Activated CD8-positive, alpha-beta T cell treated with anti-CD3 and anti-CD28 coated beads for 36 hours (primary cell): ENCODE measurements at places on chromosomes 16 and 17. TPM values are rescaled to one million over a fixed set of nuclear protein-coding genes. Genes with fewer than 3 reads are reported as not detected.

The CDH5 gene
- not detected for total RNA-seq

The NECAB2 gene
- total RNA-seq, result not detected

The PIK3R5 gene
- 46.7 TPM for total RNA-seq

DNA sequence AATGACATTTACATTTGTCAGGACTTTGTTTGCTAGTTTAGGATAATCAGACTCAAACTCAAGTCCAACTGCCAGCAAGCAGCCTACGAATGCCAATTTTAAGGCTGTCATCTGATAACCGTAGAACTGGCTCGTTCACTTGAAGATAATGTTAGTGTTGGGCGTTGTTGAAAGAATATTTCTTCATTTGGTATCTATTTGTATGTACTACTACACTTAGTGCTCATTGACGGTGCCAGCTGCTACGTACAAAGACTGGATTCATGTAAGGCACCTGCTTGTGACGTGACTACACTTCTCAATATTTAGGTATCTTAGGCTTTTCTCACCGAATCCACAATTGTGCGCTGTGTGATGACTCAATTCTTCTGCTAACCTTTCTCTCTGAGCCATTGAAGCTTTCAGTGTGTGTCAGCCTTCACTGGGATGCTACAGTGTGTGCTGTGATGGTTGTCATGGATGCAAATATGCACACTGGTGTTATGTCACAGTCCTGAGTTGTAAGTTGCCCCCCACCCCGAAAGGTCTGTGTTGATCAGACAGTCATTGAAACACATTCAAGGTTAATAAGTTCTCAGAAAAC is 5.7 kb downstream of the ATP2C2 start:
- H3K4me3 ChIP-seq, result no peak overlapping the region
- peaks cover 28% of the 10 kb centered on the region for H3K27me3 ChIP-seq
- no peaks in the 10 kb centered on the region for H3K4me1 ChIP-seq

DNA sequence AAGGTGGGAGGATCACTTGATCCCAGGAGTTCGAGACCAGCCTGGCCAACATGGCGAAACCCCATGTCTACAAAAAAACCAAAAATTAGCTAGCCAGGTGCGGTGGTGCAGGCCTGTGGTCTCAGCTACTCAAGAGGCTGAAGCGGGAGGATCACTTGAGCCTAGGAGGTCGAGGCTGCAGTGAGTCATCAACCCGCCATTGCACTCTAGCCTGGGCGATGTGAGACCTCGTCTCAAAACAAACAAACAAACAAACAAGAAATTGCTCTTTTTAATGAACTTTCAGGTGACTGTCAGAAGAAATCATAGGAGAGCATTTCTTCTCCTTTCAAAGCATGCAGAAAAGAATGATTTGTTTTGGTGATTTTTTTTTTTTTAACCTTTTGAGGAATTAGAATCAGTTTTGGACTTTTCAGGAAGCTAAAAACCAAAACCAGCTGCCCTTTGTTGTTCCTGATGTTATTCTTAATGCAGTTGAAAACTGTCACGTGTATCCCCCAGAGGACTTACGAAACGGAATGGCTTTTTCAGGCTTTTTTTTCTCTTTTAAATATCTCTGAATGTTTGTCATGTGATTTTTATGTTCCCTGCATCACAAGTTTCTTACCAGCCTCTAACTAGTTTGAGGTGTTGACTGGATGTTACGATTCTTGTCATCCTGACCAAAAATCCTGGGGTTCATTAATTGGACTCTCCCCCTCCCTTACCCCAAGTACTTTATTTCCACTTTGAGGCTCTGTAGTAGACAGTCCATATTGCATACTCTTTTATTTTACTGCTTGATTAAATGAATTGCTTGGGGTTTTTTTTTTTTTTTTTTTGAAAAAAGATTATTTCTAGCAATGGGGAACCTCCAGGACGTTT is 34.1 kb downstream of the SNX29 start:
- H3K27ac ChIP-seq, result peak overlapping the region; percentile 25
- DNase-seq, result no peak
- no peaks in the 10 kb centered on the region for H3K36me3 ChIP-seq

- no peak overlapping the region for H3K4me3 ChIP-seq
- no peak for DNase-seq
- no peak overlapping the region for H3K27ac ChIP-seq
- H3K4me1 ChIP-seq, result no peaks in the 10 kb centered on the region
- H3K36me3 ChIP-seq, result no peaks in the 10 kb centered on the region
- no peaks in the 10 kb centered on the region for H3K27me3 ChIP-seq
Measured at GRCh38 chr17:798246-798645, 16.1 kb downstream of the MRM3 start.

DNA sequence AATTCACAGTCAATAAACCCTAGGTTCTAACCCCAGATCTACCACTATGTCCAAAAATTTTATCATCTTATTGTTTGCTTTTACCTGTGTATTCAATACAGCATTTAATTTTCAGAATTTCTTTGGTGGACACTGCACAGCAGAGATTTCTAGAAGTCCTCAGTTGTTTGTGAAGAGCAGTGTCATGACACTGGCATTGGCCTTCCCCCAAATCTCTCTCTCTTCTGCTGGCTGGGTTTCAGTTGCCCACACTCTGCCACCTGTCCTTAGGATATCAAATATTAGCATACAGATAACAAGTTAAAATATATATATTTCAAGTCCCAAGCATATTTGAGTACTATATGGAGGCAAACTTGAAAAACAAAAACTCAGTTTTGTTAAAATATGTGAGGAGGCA is 2.0 kb upstream of the THUMPD1 start:
- H3K27ac ChIP-seq, result no peak overlapping the region
- H3K4me1 ChIP-seq, result peaks cover 19% of the 10 kb centered on the region
- no peaks in the 10 kb centered on the region for H3K27me3 ChIP-seq
- no peak overlapping the region for H3K4me3 ChIP-seq
- H3K36me3 ChIP-seq, result peaks cover 11% of the 10 kb centered on the region

- peaks cover 22% of the 10 kb centered on the region for H3K4me1 ChIP-seq
- DNase-seq, result no peak
- H3K4me3 ChIP-seq, result no peak overlapping the region
- no peaks in the 10 kb centered on the region for H3K27me3 ChIP-seq
- peaks cover 38% of the 10 kb centered on the region for H3K36me3 ChIP-seq
Measured at GRCh38 chr17:30483159-30483558, 6.0 kb downstream of the GOSR1 start.

DNA sequence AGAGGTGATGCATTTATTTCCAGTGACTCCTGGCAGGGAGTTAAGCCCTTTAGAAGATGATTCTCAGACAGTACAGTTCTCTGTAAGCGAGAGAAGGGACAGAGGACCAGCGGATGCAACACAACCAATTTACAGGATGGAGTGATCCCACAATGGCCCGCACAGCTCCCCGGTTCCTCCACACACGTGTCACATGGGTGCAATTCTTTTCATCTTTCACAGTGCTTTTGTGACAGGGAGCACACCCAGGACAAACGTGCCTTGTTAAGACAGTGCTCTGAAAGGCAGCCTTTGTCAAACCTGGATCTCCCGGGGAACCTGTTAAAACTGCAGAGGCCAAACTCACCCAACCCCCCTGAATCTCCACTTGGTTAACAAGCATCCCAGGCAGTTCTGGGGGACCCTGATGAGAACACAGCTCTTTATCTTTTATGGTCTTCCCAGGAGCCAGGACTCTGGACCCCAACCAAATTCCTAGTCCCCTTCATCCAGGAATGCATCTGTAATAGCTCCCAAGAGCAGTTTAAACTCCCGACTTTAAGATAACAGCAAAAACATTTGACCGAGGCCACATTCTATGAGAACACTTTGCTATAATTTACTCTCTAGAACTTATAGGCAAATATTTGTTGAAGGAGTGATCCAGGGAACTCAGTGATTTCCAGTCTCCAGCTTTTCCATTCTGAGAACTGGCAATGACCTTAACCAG is 134.9 kb upstream of the CDH5 start:
- peaks cover 6% of the 10 kb centered on the region for H3K27me3 ChIP-seq
- no peak for DNase-seq
- no peak overlapping the region for H3K4me3 ChIP-seq
- peaks cover 3% of the 10 kb centered on the region for H3K4me1 ChIP-seq
- H3K27ac ChIP-seq, result no peak overlapping the region
